ENCODE measurements at places on chromosomes 7 and 10.

- DNase-seq: no peak
Observed at GRCh38 chr10:132143162-132143561, 43.6 kb upstream of the DPYSL4 start.

- no peak for DNase-seq
Observed at GRCh38 chr7:150326657-150327268, 3.4 kb upstream of the ACTR3C start.

- peak; percentile 63 for DNase-seq
Observed at GRCh38 chr7:151013733-151014497, 10.4 kb downstream of the ATG9B start.

GRCh38 chr10:126846959-126847358 lies 58.3 kb upstream of the DOCK1 start:
- no peak for DNase-seq

DNA sequence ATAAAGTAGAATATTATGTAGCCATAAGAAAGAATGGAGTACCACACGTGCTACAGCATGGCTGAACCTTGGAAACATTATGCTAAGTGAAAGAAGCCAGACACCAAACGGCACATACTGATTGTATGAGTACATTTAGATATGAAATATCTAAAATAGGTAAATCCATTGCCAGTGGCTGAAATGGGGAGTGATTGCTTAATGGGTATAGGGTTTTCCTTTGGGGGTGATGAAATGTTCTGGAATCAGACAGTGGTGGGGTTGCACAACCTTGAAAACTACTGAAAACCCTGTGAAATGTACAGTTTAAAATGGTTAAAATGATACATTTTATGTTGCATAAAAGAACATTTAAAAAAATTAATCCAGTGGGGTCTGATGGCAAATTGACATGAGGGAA lies 667.9 kb downstream of the AUTS2 start:
- DNase-seq: no peak

DNA sequence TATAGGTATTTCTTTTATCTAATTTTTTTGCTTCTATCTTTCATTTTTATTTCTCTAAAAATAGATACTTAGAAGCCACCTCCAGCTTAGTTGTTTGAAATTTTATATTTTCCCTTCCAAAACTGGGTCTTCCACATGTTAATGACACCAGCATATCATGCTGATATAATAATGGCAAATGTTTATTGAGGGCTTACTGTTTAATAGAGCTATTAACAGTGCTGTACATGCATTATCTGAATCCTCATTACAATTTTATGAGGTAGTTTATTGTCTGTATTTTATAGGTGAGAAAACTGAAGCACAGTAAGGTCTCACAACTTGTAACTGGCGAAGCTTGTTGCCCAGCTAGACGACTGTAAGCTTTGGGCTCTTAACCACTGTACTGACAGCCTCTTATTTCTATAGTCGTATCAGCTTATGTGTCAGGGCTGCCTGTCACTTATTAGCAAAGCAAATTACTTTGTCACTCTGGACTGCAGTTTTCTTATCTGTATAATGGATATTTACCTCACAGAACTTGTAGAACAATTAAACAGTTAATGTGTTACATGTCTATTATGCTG lies 51.2 kb downstream of the ANKIB1 start:
- no peak for DNase-seq

DNA sequence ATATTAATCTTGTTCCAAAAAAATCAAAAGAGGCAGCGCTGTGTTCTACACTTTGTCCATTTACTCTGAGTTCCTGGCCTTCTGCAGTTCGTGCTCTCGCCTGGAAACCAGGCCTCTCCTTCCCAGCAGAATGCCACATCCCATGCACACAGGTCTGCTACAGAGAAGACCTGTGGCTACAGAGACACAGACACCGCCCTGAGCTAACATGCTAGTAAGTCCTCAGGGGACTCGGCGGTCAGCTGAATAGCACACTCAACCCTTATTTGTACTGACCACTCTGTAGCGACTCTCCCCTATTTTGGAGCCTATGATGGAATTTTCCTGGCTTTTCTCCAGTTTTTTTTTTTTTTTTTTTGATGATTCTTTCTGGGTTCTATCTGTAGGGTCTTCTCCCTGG lies 12.8 kb downstream of the CREB3L2 start:
- DNase-seq: no peak

DNA sequence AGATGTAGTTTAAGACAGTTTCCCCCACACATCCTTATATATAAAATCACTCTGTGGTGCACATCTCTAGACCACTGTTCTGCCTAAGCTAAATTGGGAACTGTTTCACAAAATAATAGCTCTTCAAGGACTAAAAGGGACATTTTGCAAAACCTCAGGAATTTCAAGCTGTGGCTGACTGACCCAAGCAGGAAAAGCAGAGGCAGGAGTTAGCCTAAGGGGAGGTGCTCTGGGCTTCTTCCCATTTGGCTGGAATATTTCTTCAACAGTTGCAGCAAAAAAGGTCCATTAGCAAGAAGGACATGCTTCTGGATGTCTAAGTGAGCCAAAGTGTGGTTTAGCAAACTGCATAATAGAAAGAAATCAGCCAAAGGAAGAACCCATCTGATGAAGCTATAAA lies 551.2 kb upstream of the ANKRD30A start:
- DNase-seq: no peak

DNA sequence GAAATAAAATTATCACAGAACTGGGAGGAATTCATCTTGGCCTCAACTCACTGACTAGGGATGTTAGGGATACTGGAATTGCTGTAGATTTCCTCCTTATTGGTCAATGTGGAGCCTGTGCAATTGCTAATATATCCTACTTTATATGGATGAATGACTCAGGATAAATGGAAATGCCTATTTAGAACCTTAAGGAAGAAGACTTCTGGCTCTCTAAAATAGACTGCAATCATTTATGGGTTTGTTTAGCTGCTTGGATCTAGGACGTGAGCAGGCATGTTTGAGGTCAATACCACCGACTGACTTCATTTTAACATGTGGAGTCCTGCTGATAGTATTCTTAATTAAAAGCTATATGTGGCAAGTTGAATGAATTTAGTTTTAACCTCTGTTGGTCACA lies 1040.1 kb upstream of the LRRN3 start:
- no peak for DNase-seq

DNA sequence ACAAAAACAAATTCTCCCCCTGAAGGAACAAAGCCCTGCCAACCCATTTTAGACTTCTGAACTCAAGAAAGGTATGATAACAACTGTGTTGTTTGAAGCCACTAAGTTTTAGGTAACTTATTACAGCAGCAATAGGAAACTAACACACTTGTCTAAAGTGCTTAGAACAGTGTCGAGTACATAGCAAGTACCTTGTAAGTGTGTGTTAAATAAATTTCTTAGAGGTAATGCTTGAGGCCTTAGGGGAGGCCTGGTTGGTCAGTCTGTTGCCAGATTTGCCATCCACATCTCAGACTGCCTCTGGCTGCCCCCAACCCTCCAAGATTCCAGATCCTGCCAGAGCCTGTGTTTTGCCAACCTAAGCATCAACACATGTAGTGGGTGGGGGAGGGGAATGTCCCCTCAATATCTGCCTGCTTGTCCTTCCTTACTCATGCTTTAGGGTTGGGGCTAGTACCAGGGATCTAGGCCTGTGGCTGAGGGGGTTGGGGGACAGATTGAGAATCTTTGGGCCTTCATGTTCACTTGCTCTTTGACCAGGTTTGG lies 27.1 kb upstream of the PAX2 start:
- no peak for DNase-seq

DNA sequence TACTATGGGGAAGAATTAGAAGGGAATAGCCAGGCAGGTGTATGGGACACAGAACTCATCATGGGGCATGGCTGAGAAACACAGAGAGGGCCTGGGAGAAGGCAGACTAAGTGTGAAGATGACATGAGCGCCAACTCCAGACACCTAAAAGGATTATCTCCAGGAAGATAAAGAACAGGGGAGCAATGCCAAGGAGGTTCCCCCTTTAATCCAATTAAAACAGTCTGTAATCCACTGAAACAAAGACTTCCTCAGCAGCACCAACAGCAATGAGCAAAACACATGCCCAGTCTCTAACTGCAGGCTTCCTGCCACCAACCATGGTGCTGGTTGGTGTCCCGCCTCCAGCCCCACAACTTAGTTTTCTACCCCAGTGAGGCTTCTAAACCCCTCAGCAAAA lies 108.9 kb downstream of the GRID1 start:
- DNase-seq: no peak

DNA sequence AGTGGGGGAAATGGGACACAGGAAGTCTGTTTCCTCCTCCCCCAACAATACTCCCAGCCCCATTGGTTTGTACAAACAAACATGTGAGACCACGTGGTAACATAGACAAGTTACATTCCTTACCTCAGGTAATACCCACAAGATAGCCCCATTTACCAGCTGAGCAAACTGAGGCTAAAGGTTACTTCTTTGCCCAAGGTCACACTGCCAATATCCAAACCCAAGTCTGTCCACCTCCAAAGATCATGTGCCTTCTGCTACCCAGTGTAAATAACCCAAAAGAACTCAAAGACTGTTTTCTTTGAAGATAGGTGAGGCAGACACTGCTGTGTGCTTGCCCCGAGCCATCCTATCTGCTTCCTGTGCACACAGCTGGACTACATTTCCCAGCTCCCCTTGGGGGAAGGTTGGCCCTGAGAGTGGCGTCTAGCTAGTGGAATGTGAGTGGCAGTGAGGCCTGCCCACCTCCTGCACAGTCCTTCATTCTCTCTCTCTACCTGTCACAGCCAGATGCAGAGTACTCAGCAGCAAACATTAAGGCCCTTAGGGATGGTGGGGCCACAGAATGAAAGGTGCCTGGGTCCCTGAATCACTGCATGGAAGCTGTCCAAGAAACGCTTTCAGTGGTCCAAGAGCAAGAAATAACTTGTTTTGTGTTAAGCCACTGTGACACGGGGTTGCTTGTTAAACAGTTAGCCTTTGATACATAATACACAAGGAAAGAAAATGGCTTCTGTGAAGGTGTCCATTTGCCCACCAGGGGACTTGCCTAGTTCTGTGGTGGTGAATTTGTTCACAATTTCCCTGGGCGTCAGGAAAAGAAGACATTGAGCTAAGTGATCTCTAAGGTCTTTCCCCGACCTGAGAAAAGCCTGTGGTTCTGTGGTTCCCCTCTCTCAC lies 257.7 kb upstream of the NFE2L3 start:
- no peak for DNase-seq

- DNase-seq: no peak
Observed at GRCh38 chr10:22623633-22624253, 90.6 kb downstream of the PIP4K2A start.

DNA sequence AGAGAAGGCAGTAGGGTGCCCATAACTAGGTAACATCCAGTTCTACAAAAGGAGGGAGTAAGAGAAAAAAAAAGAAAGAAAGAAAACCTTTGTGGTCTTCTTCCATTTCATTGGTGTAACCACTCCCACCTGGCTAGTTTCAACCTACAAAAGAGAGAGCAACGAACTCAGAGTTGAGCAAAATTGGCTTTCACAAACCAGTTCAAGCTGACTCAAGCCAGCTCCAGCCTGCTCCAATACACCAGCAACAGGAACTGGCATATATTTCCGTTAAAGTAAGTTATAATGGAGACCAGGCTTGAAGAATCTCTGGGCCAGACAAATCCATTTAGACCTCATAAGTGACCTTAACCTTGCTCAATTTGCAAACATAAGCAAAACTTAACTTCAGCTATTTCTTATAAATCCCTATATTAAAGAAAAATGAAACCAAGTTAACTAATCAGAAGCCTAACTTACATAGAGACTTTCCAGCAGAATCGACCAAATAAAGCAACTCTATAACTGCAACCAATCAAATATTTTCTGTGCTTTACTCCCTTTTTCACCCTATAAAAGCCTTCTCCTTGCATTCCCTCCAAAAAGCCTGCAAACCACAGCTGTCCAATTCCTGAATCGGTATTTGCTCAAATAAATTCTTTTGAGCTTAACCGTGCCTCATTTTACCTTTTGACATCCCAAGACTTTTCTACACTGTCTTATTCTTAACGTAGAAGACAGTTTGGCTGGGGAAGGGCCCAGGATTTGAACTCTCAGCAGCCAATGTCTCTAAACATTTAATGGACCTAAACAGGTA lies 10.1 kb downstream of the ANKRD22 start:
- no peak for DNase-seq
